ENCODE measurements at places on chromosomes 3 and 15. TPM values are rescaled to one million over a fixed set of nuclear protein-coding genes. Genes with fewer than 3 reads are reported as not detected.
A peak's percentile ranks its signal among the peaks of the same experiment; 100 is the strongest.

- no peak for DNase-seq
Measured at GRCh38 chr3:69236812-69237707, 114.7 kb upstream of the LMOD3 start.

DNA sequence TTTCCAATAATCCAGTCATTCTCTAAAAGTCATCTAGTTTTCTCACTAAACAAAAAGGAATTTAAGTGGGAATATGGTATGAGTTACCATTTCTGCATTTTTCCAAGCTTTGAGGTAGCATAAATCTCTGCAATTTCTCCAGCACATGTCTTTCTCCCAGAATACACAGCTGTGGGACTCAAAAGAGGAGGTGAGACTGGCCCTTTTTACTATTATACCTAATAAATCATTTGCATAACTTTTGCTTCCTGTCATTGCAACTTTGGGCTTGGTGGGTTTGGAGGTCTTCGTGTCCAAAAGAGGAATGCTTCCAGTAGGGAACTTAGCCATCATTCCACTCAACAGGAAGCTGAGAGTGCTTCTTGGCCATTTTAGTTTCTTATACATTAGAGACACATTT, 94.8 kb downstream of the FMN1 start:
- no peak for DNase-seq

DNA sequence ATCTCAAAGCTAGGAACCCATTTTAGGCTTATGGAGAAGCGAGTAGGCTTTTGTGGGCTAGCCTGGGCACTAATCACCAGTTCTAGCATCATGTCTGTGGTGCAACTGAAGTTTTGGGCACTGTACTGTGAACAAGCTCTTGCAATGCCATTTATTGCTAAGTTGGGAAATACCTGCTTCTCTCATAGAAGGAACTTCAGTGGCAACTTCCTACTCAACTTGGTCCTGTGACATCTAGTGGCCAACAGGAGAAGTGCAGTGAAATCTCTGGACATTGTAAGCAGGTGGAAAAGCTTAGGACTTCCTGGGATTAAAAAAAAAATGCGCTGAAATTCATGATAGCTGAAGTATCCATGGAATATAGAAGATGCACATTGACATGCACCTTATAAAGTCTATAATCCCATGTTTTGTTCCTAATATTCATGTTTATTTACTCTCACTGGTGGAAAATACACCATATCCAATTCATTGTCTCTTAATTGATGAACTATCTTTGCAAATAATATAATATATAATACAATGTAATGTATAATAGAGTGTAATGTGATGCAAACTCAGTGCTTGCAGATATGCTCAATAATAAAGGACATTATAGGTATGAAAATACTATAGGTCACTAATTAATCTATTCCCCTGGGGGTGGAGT, 6.5 kb upstream of the ALDH1A3 start:
- peak; percentile 86 for DNase-seq

The FILIP1L gene
- total RNA-seq = 0.37 TPM

The TMEM40 gene
- 0.18 TPM for total RNA-seq

- DNase-seq = no peak
Measured at GRCh38 chr15:63277893-63278456, 570 bp downstream of the APH1B start.

- no peak for DNase-seq
Measured at GRCh38 chr3:25548836-25549235, 115.9 kb downstream of the TOP2B start.

GRCh38 chr3:22231061-22231460, 480.1 kb upstream of the ZNF385D start:
- no peak for DNase-seq

DNA sequence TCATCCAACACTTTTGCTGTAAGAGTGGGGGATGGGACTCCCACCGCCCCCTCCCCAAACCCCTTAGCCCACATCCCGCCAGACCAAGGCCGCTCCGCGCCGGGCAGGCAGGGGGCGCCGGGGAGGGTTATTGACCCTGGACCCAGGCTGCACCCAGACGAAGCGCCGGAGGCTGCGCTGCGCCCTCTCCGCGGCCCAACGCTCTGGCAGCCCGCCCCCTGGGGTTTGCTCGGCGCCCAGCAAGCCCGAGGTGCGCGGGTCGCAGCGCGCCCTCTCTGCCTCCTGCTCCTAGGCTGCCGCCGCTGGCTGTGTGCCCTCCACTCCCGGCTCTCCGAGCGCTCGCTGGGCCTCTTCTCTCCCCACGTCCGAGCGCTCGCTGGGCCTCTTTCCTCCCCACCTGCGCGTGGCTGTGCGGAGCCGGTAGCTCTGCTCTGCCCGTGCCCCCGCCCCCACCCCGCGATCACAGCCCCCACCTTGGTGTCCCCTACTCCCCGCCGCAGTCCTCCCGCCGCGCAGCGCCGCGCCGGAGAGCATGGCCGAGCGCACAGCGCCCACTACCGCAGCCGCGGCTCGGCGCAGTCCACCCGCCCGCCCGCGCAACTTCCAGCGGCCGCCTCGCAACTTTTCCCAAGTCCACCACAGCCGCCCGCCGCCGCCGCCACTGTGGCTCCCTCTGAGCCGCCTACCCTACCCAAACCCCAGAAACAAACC, 1.2 kb downstream of the MECOM start:
- DNase-seq = peak; percentile 59

DNA sequence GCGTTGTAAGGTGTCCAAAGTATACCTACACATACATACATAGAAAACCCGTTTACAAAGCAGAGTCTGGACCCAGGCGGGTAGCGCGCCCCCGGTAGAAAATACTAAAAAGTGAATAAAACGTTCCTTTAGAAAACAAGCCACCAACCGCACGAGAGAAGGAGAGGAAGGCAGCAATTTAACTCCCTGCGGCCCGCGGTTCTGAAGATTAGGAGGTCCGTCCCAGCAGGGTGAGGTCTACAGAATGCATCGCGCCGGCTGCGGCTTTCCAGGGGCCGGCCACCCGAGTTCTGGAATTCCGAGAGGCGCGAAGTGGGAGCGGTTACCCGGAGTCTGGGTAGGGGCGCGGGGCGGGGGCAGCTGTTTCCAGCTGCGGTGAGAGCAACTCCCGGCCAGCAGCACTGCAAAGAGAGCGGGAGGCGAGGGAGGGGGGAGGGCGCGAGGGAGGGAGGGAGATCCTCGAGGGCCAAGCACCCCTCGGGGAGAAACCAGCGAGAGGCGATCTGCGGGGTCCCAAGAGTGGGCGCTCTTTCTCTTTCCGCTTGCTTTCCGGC, 318.6 kb downstream of the FGF12 start:
- no peak for DNase-seq

DNA sequence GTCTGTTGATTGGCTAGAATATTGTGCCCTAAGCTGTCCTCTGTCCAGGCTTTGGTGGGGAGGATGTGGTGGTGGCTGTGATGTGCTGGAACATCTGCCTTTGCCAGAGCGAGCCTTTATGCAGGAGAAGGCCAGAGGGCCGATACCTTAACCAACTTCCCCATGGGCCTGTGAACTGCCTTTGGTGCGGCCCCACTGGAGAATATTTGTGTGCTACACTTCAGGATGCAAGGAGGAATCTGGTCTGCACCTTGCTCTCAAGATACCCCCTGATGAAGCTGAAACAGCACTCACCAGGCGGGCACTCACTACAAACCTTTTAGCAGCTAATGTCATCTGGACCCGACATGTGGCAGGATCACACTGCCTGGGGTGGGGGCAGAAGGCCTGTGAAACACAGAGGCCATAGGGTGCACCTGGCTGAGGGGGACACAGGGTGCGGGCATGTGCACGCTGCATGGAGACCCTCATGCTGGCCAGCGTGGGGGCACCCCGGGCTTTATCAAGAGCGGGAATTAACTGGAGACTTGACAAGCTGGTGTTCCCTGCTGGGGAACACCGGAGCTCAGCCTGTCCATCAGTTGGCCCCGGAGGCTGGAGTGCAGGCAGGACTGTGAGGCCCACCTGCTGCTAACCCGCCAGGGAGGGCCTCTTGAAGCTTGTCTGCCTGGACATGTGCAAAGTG, 16.4 kb downstream of the PRR23E start:
- DNase-seq = no peak

The IGF1R gene
- total RNA-seq = 0.56 TPM

DNA sequence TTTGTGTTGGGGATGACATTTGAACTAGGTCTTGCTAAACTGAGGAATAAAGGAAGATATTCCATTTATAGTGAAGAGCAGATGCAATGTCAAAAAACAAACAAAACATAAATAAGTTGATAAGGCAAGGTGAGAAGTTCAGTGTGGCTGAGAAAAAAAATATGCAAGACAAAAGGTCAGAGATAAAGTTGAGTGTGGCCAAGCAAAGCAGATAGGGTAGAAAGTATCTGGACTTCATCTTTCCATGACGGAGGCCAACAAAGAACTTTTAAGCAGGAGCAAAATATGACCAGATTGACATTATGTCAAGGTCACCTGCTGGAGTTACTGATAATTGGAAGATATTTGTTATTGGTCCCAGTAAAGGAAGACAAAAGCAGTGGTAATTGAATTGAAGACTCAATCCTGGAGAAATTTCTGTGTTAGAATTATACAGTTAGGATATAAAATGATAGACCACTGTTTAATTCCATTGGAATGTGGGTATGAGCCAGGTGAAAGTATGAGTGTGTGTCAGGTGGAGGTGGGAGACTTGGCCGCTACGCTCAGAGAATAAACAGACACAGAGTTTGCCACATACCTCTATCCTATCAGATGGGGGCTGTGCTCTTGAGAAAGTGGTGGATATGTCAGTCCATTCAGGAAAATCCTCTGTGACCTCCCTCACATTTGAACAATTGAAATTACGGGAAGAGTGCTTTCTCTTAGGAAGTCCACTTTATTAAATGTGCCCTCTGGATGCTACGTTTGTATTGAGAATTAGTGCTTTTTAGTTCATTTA, 28.1 kb downstream of the ADIPOQ start:
- no peak for DNase-seq

DNA sequence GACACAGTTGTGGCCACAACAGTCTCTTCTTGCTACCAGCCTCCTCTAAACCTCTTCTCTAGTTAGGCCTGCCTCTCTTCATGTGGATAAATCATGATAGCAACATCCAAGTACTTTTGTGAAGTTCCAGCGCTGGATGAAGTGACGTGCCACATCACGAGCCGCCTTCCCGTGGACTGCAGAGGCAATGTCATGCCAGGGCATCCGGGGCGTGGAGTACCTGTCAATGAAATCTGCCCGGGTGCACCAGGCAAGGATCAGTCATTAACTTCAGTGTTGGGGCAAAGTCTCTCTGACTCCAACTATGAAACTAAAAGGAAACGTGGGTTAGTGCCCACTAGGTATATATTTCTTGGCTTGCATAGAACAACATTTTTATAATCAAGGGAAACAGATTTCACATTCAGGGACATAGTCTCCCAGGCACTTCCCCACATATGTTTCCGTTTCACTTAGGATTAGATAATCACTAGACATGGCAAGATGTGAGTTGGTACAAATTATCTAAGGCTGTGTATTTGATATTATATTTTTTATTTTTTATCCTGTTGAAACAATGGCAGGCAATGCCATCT, 133.6 kb downstream of the PLD1 start:
- DNase-seq = no peak

- DNase-seq = no peak
Measured at GRCh38 chr15:40722354-40722753, 27.4 kb downstream of the RAD51 start.

The NPAP1 gene
- not detected for total RNA-seq

DNA sequence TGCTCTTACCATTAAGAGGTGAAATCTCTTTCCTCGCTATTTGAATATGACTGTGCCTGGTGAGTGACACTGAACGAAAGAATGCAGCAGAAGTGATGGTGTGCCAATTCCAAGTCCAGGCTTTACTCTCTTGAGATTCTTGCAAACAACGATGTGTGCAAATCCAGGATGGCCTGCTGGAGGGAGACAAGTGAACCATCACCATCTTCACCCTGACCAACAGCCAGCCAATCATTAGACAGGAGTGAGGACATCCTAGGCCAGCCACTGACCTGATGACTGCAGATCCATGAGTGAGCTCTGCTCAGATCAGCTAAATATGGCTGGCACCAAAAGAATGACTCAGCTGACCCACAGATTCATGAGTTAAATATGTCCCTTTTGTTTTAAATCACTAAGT, 878.0 kb downstream of the PDCD6IP start:
- DNase-seq = no peak

DNA sequence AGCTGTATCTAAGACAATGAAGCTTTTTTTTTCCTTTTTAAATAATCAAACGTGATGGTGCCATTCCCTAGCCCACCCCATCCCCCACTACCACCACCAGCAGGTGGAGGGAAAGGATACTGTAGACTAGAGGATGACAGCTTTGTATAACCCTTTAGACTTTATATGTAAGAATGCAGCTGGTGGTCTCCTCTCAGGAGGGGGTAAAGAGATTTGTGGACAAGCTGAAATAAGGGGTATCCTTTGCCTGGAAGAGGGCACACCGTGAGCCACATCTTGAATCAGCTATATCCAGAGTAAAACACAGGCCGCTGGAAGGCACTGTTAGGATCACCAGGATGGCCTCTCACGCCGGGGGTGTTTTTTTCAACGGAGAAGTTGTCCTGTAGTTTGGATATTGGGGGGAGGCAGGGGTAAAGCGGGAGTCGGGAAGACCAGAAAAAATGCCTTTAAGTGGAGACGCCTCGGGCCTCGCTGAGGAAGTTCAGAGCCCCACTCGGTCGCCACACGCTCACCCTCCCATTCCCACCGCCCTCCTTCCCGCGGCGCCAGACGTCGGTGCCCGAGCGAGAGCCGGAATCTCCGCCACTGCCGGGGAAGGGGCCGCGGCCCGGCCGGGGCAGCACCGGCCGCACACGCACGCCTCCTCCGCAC, 986 bp downstream of the KPNA4 start:
- DNase-seq = peak; percentile 62

The NBEAL2 gene
- total RNA-seq = 133 TPM

DNA sequence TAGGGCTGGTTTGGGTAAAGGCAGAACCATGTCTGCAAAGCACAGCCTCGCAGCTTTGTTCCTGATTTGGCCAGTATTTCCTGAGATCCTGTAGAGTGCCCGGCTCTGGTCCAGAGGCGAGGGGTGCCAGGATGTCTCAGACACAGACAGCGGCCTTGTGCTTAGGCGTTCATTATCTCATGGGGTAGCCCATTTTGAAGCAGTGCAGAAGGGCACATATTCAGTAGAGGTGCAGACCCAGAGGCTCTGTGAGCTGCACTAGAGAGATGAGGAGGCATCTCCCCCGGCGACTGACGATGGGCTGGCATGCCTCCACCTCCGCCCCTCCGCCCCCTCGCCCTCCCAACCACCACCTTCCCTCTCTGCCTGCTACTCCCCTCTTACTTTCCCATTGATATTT, 170.3 kb downstream of the CHDH start:
- DNase-seq = no peak

GRCh38 chr3:183381673-183382072, 46.7 kb downstream of the MCF2L2 start:
- peak; percentile 93 for DNase-seq

The GOLGA8R gene
- 0.07 TPM for total RNA-seq

DNA sequence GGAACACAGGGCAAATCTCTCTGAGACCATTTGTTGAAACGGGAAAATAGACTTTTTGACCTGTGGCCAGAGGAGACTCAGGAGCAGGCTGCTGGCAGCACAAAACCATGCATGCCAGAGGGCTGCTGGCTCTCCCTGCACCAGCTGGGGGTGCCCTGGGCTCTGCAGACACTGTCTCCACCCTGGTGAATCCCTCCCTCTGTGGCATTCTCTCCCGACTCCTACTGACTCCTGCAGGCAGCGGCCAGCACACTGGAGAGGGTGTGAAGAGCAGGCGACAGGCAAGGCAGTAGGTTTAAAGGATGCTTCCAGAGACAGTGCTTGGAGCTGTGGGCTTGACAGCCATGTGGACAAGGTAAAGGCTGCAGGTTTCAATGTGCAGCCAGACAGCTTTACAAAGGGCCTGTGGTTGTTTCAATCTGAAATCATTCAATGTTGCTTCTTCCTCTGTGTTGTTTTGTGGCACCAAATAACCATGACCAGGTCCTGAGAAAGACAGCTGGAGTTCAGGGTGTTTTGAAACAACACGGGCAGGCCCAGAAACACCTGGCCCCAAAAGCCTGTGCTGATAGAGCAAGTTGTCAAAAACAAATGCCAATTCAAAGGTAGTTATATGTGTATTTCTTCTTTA, 431.0 kb upstream of the ATP10A start:
- DNase-seq = no peak

Data from Karpas-422 (cell line).